Activated T-helper 1 cell treated with anti-CD3 and anti-CD28 coated beads, Interleukin-12 subunit alpha, Interleukin-12 subunit beta, Interleukin-2, Interleukin-4 antibody, amounts not matched to agents 30 ng/mL and 10 ng/mL and 1 ng/mL, durations not matched to agents 14 hours and 24 hours and 36 hours (primary cell): ENCODE measurements at places on chromosomes 4 and X.

DNA sequence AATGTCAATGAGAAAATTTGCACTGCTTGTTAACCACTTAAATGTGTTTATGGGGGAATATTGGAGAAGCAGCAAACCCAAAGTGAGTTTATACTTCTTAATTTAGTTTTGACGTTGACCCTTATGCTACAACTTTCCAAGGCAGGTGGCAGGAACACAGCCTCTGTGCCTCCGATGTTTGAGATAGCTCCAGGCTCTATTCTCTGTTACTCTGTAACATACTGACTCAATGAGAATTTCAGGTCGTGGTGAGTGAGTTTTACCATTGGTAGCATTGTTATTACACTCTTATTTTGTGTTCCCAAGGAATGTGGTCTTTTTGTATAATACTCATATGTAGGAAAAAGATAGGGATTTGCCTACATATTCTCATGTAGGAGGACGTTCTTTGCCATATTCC is 210.7 kb downstream of the BMPR1B start:
- H3K36me3 ChIP-seq: no peaks in the 10 kb centered on the region
- H3K27me3 ChIP-seq: no peaks in the 10 kb centered on the region
- H3K4me1 ChIP-seq: no peaks in the 10 kb centered on the region
- DNase-seq: no peak

DNA sequence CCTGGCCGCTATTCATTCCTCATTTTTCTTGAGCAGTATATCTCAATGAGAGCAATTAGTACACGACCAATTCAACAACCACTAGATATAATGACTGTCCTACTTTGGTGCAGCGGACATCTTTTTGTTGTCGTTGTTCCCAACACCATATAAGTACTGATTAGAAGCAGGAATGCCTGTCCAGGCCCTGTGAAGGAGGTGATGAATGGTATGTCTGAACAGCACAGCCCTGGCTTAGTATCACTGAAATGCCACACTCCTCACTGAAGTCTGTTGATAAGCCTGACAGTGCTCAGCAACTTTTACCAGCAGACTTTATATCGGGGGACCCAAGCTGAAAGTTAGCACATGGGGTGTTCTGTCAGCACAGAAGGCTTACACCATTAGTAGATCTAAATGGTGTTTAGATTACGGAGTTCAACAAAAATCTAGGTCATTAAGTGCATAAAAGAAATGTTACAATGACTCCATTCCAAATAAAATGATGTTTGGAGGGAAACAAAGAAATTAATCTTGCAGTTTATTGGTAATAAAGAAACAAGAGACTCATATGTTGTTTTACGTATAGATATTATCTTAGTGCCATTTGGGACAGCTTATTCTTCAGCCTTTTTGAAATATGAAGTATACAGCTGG is 228.3 kb upstream of the TTC29 start:
- no peak overlapping the region for H3K27ac ChIP-seq
- no peak for DNase-seq
- H3K4me3 ChIP-seq: no peak overlapping the region
- H3K4me1 ChIP-seq: no peaks in the 10 kb centered on the region
- peaks cover 2% of the 10 kb centered on the region for H3K27me3 ChIP-seq
- no peaks in the 10 kb centered on the region for H3K36me3 ChIP-seq

DNA sequence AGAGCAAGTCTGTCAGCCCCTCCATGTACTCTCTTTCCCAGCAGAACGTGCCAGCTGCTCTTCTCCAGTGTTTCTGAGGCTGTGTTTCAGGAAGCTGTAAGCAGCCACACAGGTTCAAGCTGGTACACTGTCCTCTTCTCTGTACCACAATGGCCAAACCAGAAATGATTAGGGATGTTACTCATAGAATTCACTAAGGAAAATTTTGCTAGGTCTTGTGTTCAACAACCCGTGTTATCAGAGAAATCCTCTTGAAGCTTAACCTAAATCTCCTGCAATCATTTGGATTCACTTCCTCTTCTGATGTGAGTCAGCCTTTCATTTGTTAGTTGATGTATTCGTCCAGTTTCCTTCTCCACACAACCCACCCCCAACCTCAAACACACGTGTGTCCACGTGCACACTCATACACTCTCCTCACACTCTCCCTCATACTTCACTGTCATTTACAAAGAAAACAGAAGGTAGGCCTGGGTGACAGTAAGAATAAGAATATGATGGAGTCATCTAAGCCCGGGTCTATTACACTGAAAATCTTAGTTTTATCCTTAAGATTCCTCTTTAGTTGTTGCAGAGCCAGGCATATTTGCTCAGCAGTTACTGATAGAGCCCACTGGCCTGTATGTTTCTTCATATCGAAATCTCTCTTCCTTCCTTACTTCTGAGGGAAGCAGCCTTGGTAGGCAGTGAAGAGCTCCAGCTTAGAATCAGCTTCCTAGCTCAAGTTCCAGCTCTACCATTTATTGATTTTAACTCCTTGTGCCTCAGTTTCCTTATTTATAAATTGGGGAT is 63.4 kb downstream of the DCUN1D4 start:
- no peaks in the 10 kb centered on the region for H3K27me3 ChIP-seq
- DNase-seq: no peak
- H3K27ac ChIP-seq: no peak overlapping the region
- H3K36me3 ChIP-seq: peaks cover 27% of the 10 kb centered on the region
- peaks cover 10% of the 10 kb centered on the region for H3K4me1 ChIP-seq

- H3K27ac ChIP-seq: no peak overlapping the region
- H3K27me3 ChIP-seq: no peaks in the 10 kb centered on the region
- H3K36me3 ChIP-seq: no peaks in the 10 kb centered on the region
- H3K4me1 ChIP-seq: no peaks in the 10 kb centered on the region
- no peak overlapping the region for H3K4me3 ChIP-seq
Measured at GRCh38 chr4:3257556-3258482, 8.9 kb downstream of the MSANTD1 start.

DNA sequence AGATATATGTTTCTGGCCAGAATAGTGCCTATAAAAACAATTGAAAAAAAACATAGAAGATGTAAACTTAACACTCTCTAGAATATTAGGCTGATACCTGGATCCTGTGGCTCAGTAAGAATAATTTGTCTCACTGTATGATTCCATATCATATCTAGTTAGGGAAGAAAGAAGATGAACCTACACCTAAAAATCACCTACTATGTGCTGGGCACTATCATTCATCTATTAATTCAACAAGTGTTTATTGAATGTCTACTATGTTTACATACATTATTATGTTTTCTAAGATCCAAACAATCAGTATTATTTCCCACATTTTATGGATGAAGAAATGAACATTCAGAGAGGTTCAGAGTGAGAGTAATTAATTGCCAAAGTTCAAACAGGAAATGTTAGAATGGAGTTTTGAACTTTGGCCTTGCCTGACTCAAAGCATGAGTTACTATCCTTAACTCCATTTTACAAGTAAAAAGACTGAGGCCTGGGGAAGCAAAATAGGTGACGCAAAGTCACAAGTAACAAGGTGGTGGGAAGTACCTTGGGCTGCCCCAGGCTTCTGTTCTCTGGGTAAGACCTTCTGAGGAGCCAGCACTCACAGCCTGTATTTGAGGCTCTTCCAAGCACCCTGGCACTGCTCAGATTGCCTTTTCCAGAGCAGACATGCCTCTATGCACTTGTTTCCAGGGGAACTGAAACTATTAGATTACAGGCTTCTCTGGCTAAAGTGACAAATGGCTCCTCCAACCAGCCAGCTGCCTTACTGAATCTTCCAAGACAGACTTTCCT is 111.1 kb upstream of the ACSL4 start:
- H3K4me3 ChIP-seq: no peak overlapping the region
- H3K4me1 ChIP-seq: peaks cover 24% of the 10 kb centered on the region
- H3K27me3 ChIP-seq: no peaks in the 10 kb centered on the region

DNA sequence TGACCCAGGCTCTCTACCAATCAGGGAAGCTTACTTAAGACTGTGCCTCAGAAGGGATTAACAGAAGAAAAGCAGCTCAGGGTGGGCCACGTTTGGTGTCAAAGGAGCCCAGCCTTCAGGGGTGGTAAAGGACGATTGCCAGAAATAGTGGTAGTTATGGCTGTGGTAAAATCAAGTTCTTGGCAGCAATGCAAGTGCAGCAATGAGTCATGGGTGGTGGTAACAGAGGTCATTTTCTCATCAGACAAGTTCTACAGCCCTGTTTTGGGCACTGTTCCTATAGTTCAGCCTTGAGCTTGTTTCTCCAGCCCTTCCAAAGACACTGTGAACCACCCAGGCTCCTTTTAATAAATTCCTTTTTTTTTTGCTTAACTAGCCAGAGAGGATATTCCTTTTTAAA is 120.3 kb downstream of the EFHC2 start:
- peaks cover 6% of the 10 kb centered on the region for H3K4me1 ChIP-seq
- H3K36me3 ChIP-seq: no peaks in the 10 kb centered on the region
- no peak overlapping the region for H3K4me3 ChIP-seq
- no peaks in the 10 kb centered on the region for H3K27me3 ChIP-seq

GRCh38 chr4:185068837-185069236 is 50.5 kb downstream of the HELT start:
- H3K36me3 ChIP-seq: no peaks in the 10 kb centered on the region
- DNase-seq: no peak
- peaks cover 22% of the 10 kb centered on the region for H3K27me3 ChIP-seq
- H3K4me3 ChIP-seq: no peak overlapping the region
- no peaks in the 10 kb centered on the region for H3K4me1 ChIP-seq

DNA sequence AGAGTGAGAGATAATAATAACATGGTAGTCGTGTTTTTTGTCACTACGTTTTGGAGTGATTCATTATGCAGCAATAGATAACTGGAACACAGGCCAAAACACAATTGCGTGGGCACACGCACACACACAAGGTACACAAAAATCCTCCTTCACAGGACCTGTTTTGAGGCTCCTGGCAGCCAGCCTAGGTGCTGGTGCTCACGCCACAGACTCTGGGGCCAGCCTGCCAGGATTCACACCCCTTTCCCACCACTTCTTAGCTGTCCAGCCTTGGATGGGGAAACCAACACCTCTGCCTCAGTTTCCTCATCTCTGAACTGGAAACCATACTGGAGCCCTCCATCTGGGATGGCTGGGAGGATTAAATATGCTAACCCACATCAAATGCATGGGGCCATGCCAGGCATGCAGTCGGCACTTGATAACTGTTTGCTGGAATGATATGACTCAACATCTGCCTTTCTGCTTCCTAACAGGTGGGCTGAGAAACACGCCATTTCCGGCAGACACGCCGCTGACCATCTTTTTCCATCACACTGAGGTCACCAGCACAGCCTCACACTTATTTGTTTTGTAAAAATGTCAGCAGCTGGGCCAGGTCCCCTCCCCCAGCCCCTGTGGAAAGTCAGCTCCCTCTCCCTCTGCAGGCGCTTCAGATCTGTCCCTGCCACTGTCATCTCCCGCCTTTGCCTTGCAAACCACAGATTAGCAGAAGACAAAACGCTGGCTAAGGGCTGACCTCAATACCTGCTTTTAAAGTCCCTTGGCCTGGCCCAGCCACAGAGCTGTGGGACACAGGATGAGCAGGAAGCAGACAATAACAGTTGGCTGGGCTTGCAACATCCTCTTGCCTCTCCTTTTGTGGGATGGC is 237.5 kb downstream of the BCOR start:
- H3K4me3 ChIP-seq: peak overlapping the region; percentile 70
- DNase-seq: peak; percentile 79
- H3K27me3 ChIP-seq: no peaks in the 10 kb centered on the region
- no peaks in the 10 kb centered on the region for H3K36me3 ChIP-seq
- H3K27ac ChIP-seq: peak overlapping the region; percentile 98

DNA sequence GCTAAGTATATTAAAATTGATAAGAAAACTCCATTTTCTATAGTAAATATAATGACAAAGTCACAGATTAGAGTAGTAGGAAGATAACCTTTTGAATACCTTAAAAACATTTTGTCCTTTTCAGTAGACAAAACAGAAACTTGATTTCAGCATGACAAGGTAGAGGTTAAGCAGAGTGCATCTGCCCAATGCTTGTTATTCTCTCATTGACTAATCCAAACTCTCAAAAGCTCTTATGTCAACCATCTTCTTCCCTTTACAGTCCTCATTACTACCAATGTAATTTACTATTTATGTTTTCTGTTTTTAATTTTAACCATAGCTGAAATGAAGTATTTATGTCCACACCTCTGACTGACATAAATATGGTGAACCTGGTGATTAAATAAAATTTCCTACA is 11.1 kb downstream of the NIPAL1 start:
- H3K27me3 ChIP-seq: peaks cover 7% of the 10 kb centered on the region
- no peak overlapping the region for H3K27ac ChIP-seq
- no peak overlapping the region for H3K4me3 ChIP-seq
- DNase-seq: no peak
- H3K36me3 ChIP-seq: no peaks in the 10 kb centered on the region

DNA sequence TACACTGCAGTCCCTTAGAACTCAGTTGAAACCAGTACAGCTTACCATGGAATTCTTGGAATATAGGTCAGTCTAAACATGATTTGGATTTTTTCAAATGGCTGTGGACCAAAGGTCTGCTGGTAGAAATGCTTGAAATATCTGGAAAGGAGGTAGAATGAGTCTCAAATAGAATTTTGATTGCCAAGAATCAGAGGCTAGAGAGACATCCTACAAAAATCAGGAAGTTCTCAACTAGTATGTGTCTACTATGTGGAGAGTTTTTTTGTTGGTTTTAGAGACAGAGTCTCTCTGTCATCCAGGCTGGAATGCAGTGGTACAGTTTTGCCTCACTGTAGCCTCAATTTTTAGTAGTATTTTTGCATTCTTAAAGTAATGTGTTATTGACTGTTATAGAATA is 53.6 kb downstream of the PAQR3 start:
- H3K4me1 ChIP-seq: peaks cover 6% of the 10 kb centered on the region
- no peak overlapping the region for H3K27ac ChIP-seq
- H3K4me3 ChIP-seq: no peak overlapping the region
- H3K27me3 ChIP-seq: no peaks in the 10 kb centered on the region

DNA sequence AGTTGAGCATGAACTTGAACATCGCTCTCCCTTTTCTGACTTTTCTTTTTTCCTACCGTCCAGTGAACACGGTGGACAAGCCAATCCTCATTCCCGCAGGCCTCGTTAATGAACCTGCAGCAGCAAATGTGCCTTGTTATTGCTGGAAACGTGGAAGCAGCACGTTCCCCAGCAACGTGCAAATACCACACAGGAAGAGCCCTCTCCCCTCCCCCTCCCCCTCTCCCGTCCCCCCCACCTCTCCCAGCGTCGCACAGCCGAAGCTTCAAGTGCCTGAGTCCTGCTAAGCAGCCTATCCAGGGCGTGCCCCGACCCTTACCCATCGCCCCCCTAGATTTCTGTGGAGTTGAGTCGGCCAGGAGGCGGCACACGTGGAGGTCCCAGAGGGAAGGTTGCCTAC is 219.9 kb downstream of the BCOR start:
- peaks cover 7% of the 10 kb centered on the region for H3K36me3 ChIP-seq
- H3K27me3 ChIP-seq: peaks cover 7% of the 10 kb centered on the region
- peaks cover 24% of the 10 kb centered on the region for H3K4me1 ChIP-seq
- H3K4me3 ChIP-seq: no peak overlapping the region
- no peak for DNase-seq

DNA sequence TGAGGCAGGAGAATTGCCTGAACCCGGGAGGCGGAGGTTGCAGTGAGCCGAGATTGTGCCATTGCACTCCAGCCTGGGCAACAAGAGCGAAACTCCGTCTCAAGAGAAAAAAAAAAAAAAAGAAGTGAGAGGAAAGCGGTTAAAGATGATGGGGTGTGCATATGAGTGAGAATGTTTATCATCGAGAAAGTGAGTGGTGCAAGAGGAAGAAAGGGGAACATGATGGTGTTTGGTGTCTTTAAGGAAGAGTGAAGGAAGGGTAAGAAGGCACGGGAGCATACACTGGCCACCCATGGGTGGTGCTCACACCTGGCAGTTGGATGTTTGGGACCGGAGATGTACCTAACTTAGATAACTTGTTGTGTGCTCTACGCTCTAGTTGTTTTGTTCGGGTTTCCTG is 62.2 kb downstream of the STOX2 start:
- no peak overlapping the region for H3K27ac ChIP-seq
- H3K4me1 ChIP-seq: no peaks in the 10 kb centered on the region
- H3K27me3 ChIP-seq: peaks cover 14% of the 10 kb centered on the region
- no peak for DNase-seq
- no peak overlapping the region for H3K4me3 ChIP-seq
- H3K36me3 ChIP-seq: no peaks in the 10 kb centered on the region
